ENCODE measurements at places on chromosomes 12 and 14. TPM values are rescaled to one million over a fixed set of nuclear protein-coding genes. Genes with fewer than 3 reads are reported as not detected.

Gene PDZRN4
- 0.14 TPM for total RNA-seq

- no peaks in the 10 kb centered on the region for H3K36me3 ChIP-seq
- no peaks in the 10 kb centered on the region for H3K4me1 ChIP-seq
- H3K27me3 ChIP-seq, result peaks cover 22% of the 10 kb centered on the region
- H3K27ac ChIP-seq, result no peak within 1 kb of the TSS
- DNase-seq, result no peak
Observed at GRCh38 chr14:75522224-75522982, at the start of gene BATF. Gene BATF, plus strand, starts transcription at chr14:75522469. Its CDS starts 214 bp downstream, at chr14:75522683.

GRCh38 chr12:31853520-31853919 lies 105.7 kb upstream of the RESF1 start:
- no peak overlapping the region for H3K27ac ChIP-seq
- DNase-seq, result no peak
- H3K4me3 ChIP-seq, result no peak overlapping the region
- H3K36me3 ChIP-seq, result no peaks in the 10 kb centered on the region

Gene P3H3
- total RNA-seq, result 17.5 TPM

GRCh38 chr12:122851820-122852219 lies 16.6 kb downstream of the HIP1R start:
- peaks cover 50% of the 10 kb centered on the region for H3K4me1 ChIP-seq
- peaks cover 13% of the 10 kb centered on the region for H3K36me3 ChIP-seq
- DNase-seq, result no peak
- H3K4me3 ChIP-seq, result no peak overlapping the region

- H3K4me3 ChIP-seq, result no peak overlapping the region
- no peak for DNase-seq
- no peaks in the 10 kb centered on the region for H3K27me3 ChIP-seq
Observed at GRCh38 chr12:47785036-47785886, 12.2 kb downstream of the SLC48A1 start.
